ENCODE measurements at places on chromosomes 6 and 20.

DNA sequence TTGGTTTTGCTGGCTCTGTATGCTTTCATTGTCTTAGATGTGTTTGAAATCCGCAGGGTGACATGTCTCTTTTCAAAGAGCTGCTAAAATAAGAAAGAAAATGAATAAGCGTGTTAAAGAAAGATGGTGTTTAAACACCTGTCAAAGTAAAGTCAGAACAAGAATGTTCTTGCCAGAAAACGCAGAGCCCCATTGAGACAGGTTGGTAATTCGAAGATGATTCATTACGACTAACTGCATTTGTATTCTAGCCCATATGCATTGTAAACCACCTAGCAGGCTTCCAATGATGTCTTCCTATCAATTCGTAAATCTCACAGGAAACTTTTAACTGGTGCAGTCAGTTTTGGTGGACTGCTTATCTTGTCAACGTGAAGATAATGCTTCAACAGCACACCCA lies 16.8 kb downstream of the PHACTR2 start:
- no peak for DNase-seq

GRCh38 chr6:119587537-119587936 lies 238.0 kb upstream of the MAN1A1 start:
- DNase-seq: no peak

- DNase-seq: no peak
Measured at GRCh38 chr6:143698759-143699429, 21.1 kb downstream of the PHACTR2 start.

DNA sequence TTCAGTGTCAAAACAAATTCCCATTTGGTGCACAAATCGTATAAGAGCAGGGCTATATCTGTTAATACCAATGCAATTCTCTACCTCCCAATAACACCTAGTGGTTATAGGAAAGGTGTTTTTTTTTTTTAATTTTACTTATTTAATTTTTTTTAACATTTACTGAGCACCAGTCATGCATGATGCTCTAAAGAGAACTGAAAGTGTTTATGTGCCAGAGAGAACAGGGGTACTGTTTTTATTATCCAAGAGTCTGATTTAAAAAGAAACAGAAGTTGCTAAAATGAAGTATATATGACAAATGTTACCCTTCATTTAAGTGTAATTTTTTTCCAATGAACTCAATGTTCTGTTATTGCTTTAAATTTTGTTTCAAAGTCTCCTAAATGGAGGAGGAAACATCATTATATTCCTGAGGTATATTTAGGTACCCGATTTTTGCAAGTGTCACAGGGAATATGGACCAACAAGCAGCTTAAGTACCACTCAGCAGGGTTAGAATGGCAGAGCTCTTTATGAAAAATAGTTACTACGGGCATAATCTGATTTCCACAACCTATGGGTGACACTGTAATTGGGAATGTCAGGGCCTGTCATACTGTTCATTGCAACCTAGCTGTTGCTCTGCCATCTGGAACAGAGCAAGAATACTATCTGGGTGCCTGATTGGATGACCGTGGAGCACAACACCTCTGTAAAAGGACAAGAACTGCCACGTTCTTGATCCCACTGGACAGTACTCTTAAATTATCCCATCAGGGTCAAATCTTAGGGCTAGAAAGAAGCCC lies 195.4 kb downstream of the KHDRBS2 start:
- DNase-seq: no peak

- DNase-seq: no peak
Measured at GRCh38 chr6:47741807-47742206, 40.0 kb upstream of the OPN5 start.

DNA sequence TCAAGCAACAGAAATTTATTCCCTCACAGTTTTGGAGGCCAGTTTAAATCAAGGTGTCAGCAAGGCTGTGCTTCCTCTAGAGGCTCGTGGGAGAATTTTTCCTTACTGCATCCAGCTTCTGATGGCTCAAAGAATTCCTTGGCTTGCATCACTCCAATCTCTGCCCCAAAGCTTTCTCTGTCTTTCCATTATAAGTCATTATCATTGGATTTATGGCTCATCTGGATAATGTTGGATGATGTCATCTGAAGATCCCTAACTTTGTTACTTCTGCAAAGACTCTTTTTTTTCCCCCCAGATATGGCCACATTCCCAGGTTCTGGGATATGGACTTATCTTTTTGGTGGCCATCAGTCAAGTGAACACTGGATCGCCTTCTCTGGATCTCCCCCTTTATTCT lies 146.3 kb upstream of the B3GAT2 start:
- DNase-seq: no peak

GRCh38 chr20:24963672-24964505 lies 14.8 kb downstream of the CST7 start:
- no peak for DNase-seq

DNA sequence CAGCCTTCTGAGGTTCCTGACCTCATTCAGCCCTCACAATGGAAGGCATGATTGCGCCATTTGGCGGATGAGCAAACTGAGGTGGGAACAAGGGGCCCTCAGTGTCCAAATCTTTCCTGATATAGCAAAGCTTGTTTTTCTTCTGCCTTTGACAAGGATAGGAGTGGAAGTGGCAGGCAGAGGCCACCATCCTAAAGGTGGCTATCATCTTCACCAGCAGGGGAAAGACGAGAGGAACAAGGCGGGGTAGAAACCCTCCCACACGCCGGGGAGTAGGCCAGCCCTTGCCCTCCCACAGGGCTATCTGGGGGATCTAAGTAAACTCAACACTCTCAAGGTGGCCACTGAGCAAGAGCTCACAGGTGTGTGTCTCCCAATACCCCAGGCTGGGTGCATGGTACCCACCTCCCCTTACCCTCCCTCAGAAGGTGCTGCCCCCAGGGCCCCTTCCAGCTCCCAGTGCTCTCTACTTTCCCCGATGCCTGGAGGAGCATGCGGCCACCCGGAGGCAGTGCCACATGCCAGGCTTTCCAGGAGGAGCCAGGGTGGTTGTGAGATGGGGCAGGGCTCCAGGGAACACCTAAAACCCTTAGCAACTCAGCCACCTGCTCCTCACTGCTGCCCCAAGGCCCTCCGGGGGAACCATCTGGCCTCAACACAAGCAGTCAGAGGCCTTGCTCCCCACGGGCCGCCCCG lies 11.2 kb downstream of the SPDEF start:
- DNase-seq: no peak

- no peak for DNase-seq
Measured at GRCh38 chr6:145829950-145830349, 15.4 kb upstream of the FBXO30 start.

GRCh38 chr20:38893565-38894090 lies 32.6 kb upstream of the FAM83D start:
- DNase-seq: peak; percentile 69

GRCh38 chr6:89034586-89035251 lies 45.8 kb upstream of the PNRC1 start:
- DNase-seq: no peak

DNA sequence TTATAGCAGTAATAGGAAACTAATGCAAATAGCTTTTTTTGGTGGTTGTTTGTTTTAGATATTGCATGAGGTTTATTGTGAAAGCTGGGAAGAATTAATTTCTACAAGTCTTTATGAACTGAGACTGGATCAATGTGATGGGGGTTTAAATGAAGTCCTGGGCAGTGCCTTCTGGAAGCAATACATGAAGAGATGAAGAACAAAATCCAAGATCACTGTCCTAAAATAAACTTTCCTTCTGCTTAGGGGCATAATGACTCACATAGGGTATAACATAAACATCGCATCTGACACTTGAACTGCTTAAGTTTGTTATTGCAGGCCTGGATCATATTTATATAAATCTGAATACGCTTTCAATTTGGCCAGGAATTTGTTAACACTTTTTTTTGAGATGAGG lies 20.9 kb upstream of the SHLD1 start:
- no peak for DNase-seq

DNA sequence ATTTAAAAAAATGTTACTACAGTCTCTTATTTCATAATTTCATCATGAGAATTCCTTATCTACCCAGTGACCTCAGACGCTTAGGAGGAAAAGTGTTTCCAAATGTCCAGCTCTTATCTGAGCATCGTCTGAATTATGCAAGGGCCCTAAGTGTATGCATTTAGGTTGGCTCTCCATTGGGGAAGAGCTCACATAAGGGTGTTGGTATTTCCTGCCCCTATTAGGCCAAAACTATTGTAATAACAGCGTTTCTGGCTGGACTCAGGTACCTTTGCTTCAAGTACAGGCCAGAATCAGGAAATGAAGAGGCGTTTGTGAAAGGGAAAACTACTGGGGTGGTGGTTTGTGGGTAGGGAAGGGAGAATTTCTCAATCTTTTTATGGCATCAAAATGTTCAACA lies 40.4 kb upstream of the SGK1 start:
- no peak for DNase-seq

DNA sequence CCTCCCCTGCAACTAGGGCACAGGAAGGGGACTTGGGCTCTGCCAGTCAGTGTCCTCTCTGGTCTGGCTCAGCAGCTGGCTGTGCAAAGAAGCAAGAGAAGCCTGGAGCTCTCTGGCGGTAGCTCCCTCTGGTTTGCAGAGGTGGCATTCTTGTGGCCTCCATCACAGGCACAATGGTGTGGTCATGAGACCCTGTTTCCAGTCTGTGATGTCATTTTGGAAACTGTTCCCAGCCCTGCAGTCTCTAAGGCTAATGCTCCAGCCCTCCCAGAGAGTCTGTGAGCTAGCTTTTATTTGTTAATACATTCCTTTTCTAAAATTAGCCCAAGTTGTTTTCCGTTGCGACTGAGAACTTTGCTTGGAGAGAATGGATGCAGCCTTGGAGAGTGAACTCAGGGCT lies 69.5 kb upstream of the FOXQ1 start:
- DNase-seq: no peak

- DNase-seq: no peak
Measured at GRCh38 chr6:166619912-166620311, 7.1 kb downstream of the RPS6KA2 start.

DNA sequence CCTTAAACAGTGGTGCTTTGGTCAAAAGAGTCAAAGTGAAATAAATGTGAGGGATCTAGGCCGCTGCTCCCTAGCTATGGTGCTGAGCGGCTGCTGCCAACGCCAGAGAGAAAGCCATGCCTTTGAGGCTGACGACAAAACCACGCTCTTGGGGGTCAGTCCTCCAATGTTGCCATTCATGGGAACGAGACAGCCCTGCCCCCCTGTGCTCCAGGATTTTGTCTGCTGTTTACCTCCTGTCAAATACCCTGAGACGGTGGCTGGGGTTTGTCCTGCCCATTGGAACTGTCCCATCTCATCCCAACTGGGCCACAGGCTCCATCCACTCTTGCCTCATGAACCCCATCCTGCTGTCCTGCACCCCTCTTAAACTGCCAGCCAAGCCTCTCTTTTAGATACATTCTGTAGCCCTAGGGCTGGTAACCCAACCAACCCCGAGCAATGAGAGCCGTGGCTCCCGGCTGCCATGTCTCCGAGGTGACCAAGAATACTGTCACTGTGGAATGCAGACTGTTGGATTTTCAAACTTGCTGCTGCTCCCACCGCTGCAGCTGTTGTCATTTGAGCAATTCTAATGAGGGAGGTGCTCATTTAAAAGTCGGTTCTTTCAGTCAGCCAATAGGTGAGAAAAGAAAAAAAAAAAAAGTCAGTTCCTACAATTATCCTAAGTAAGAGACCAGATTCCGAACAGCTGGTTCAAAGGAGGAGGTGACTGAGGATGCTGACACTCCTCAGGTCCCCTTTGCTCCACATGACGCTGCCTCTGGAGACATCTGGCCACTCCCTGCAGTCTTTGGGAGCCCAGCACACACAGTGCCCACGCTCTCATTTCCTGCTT lies 73.1 kb upstream of the QKI start:
- no peak for DNase-seq

DNA sequence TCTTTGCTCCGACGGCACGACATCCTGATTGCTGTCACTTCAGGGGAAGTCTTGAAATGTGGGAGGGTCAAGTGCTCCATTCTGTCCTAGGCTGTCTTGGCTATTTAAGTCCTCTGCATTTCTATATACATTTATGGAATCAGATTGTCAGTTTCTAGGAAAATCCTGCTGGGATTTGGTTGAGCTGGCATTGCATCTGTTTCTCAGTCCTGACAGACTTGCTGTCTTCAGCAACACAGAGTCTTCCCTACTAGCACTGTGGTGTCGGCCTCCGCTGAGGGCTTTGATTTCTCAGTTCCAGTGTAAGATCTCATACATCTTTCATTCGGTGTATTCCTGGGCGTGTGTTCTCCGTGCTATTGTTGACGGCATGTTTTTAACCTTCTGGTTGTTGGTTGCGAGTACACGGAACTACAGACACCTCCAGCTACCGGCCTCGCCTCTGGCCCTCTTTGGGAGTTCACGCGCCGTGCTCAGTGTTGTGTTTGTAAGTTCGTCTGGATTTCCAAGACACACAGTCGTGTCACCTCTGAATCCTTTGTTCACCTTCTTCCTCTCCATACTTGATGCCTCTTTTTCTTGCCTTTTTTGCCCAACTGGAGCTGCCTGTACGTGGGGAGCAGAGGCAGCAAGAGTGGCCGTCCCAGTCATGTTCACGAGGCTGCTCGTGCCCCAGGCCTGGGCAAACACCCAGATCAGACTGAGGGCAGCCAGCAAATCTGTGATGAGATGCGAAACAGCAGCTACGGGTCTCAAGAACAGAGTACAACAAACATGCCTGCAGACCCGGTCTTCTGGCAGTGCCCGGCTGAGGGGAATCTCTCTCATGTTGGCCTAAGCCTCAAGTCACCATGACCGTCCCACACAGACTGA lies 92.8 kb downstream of the TAF4 start:
- no peak for DNase-seq

DNA sequence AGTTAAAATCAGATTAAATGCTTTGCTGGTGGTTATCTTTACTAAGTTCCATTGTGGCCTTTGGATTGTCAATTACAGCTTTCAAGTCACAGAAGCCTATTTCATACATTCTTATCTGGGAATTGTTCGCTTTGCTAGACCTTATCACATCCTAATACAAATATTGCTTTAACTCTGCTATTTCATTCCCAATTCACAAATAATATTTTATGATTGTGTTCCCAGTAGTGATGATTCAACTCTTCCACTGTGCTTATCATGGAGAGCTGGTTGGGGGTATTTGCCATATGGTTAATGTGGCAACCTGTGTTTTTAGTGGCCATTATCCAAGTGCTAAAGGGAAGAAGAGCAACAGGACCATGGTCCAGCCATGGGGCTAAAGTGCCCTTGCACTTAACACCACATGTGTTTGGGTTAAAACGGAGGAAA lies 72.9 kb upstream of the GLP1R start:
- no peak for DNase-seq

- DNase-seq: no peak
Measured at GRCh38 chr20:16747291-16747811, 807 bp upstream of the OTOR start.

DNA sequence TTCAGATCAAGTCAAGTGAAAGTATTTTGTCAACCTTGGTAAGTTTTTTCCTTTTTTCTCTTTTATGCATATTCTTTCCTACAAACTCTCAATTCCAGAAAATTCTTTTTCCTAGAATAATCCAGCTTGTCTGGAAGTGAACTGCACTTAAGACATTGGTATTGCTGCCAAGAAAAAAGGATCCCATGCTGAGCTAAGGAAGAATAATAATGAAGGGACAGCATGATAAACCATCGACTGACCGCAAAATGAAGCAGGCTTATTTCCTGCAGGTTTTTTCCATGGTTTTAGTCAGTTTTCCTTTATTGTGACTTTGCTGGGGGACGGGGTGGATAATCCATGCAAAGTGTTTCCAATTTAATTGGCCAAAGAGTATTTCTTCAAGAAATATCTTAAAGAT lies 857.6 kb upstream of the SLC35B3 start:
- no peak for DNase-seq

- DNase-seq: no peak
Measured at GRCh38 chr6:73694711-73695411, 1.1 kb upstream of the CD109 start.

- DNase-seq: no peak
Measured at GRCh38 chr20:33925867-33926266, 67.8 kb upstream of the RALY start.

Measured in stimulated activated naive CD4-positive, alpha-beta T cell (primary cell).